ENCODE measurements at places on chromosomes 2 and 18.

DNA sequence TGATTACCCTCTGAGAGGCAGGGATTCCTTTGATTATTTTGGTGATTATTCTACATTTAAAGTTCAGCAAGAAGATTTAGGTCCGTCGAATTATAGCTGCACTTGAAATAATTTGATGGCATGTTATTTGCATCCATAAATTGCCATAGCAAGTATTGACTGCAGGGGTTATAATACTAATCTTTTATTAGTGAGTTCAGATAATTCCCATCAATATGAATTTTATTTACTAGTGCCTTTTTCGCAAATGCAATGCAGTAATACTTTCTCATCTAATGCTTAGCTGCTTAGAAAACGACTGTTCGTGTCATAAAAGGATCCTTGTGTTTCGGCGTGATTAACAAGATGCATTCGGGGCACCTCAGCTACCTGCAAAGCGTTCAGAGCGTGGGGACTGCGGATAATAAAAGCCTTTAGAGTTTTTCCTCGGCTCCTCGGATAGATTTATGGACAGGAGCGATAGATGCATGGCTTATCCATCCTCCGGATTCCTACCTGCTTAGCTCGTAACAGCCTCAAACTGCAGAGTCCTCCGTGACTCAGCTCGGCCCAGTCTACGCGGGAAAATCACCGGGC, 2.5 kb upstream of the GBX2 start:
- DNase-seq: no peak

- no peak for DNase-seq
Observed at GRCh38 chr2:88176352-88176984, 6.3 kb downstream of the THNSL2 start.

- DNase-seq: peak; percentile 34
Observed at GRCh38 chr18:76721207-76721996, 101.0 kb upstream of the ZNF236 start.

DNA sequence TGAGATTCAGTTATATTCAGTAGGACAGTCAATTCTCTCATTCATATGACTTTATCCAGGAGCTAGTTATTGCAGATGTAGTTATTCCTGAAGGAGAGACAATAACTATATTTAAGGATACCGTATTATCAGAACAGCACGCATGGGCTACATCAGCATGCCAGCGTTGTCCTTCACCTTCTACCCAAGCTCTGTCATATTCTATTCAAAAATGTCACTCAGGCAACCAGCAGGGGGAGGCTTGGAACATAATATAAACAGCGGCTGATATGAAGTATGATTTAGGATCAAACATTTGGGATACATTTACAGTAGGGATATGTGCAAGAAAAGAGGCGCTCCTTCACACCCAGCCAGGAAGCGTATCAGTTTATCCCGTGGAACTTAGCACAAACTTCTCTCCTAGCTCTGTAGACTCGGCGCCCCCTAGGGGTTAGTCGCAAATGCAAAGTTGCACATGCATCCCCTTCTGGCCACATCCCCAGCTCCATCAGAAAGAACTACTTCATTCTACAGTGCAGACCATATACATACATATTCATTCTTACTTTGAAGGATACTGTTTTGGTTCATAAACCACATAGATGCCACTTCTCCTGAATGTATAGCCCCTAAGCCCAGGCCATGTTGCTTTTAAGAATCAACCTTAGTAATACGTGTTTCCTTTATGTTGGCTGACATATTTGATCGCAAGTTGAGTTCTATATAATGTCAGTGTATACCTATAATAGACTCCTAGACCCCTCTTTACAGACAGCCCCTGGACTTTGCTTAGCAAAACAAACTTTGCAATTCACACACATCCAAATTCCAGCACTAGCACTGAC, 759.4 kb downstream of the ADCYAP1 start:
- no peak for DNase-seq

DNA sequence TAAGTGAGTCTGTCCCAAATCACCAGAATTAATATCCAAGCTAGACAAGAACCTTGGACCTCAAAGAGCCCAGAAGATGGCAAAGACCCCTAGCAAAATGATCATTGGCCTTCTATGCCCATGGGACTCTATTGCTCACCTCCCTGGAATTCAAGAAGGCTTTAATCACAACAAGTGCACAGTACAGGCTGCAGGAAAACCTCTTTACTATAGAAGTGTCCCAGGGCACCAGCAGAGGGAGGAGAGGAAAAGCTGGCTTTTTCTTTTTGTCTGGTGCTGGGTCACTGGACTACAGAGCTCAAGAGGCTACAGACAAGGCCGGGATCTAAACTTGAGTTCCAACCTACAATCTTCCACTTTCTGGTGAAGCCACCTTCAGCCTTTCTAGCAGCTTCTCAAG, 88.3 kb upstream of the PPP1CB start:
- DNase-seq: no peak

- no peak for DNase-seq
Observed at GRCh38 chr2:235560345-235560744, 66.5 kb downstream of the AGAP1 start.

DNA sequence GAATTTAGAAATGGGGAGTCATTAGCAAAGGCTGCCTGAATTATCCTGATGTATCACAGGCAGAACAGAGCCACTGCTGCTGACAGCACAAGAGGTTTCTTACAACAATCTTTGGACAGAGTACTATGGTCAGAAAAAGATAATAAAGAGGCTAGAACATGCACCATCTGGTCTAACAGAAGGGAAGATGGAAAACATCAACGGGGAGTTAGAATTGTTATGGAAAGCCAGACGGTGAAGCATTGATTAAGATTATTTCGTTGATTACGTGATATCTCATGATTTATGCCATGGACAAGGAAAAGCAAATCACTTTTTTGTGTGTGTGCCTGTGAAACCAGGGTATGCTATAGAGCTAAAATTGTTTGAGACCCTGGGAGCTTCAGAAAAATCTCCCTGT, 409.4 kb upstream of the ETAA1 start:
- no peak for DNase-seq

- DNase-seq: no peak
Observed at GRCh38 chr2:173414823-173415322, 60.2 kb downstream of the CDCA7 start.

- no peak for DNase-seq
Observed at GRCh38 chr18:75088021-75088506, 120.9 kb downstream of the PTGR3 start.

GRCh38 chr2:165408186-165408585, 61.3 kb upstream of the CSRNP3 start:
- no peak for DNase-seq

DNA sequence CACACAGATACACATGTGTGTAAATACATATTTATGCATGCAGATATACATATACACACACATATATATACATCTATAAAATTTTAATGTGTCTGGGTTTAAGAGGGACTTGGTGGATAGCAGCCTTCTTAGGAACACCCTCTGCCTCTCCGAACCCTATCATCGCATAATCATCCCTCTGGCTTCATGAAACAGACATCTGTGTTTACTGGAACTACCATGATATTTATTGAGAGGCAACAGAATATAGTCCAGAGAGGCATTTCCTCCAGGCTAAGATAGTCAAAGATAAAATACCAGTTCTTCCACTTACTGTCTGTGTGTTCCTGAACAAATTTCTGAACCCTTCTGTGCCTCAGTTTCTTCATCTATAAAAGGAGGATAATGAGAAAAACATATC, 239.0 kb upstream of the FANCL start:
- no peak for DNase-seq

- no peak for DNase-seq
Observed at GRCh38 chr2:223789423-223789822, 48.0 kb downstream of the AP1S3 start.

DNA sequence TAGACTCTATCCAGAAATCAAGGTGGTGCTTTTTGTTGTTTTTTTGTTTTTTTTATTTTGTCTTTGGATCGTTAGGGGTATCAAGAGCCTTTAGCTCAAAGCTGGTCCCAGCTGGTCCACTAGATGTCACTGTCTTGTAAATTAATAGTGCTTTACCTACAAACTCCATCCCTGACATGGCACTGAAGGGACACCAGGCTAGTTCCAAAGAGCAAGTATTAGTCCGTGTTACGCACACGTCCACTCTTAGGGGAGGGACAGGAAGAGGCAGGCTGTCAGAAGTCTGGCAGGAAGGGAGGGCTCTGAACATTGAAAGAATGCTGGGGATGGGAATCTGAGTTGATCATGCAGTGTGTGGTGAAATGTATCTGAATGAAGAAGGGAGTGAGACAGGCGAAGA, 85.9 kb upstream of the CCBE1 start:
- no peak for DNase-seq

DNA sequence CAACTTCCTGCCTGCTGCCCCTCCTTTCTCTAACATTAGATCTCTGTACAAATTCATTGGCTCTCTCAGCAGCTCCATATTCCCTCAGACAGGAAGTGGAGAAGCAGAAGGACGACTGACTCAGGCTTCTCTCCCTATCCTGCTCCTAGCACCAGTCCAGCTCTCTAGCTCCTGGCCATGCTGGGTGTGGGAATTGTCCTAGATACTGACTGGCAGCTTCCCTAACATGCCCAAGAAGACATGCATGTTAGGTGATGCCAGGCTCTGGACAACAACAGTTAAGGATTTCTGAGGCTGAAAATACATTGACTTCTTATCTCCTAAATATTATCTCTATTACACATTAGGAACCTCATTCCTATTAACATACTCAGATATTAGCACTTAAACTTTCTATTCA, 292.9 kb downstream of the IKZF2 start:
- no peak for DNase-seq

DNA sequence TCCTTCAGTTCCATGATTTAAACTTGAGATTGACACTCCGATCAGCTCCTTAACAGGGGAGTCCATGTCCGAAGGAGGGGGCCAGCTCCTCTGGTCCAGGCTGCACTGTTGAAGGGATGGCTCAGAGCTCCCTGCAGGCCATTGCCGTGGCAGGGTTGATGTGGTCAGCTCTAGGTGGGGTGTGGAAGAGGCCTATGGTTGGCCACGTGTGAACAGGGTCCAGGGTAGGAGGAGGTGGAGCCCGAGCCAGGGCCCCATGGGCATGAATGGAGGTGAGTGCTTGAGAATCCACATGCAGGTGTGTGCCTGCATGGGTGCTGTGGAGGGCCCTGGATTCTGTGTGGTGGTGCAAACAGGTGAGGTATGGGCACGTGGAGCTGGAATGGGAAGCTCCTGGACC, 1.1 kb downstream of the SPEG start:
- no peak for DNase-seq

- no peak for DNase-seq
Observed at GRCh38 chr2:160253440-160254188, 53.5 kb upstream of the ITGB6 start.

DNA sequence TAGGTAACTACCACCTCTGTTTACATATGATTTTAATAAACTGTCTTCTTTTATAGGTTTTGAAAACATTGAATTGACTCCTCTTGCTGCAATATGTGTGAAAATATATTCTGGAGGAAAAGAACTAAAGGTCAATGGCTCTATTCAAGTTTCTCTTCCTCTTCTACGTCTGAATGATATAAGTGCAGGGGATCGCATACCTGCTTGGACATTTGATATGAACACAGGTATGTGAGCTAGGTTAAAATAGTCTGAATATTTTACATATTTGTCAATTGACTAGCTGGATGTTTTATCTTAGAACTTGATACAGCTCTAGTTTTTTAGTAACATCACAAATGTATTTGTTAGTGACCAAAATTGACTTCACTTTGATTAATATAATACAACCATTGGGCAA, 57.2 kb downstream of the FAM171B start:
- DNase-seq: no peak

GRCh38 chr18:33424266-33424946, 16.1 kb downstream of the CCDC178 start:
- no peak for DNase-seq

DNA sequence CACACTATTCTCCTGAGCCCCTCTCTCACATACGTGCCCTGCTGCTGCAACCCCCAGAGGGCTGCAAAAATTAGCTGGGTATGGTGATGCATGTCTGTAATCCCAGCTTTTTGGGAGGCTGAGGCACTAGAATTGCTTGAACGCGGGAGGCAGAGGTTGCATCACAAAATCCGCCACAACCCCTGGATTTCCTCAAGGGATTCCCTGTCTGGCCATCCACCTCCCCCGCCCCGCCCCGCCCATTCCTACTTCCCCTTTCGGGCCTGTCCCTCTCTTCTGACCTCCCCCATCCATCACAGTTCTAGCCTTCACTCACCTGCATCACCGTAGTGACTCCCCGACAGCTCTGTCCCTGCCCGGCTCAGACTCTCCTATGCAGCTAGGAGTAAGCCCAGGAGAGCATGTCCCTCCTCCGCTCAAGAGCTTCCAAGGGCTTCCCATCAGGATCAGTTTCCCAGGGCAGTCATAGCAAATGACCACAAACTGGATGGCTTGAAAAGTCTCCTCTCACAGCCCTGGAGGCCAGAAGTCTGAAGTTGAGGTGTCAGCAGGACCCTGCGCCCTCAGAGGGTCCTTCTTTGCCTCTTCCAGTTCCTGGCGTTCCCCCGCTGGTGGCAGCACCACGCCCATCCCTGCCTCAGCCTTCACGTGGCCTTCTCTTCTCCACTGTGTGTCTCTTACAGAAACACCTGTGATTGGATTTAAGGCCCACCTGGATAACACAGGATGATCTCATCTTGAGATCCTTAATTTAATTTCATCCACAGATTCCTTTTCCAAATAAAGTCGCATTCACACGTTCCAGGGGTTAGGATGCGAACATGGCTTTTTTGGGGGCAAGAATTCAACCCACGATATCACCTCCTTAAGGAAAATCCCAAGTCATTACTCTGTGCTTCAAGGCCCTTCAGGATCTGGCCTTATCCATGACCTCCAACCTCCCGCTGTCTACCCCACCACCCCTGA, 58.5 kb downstream of the HS1BP3 start:
- DNase-seq: no peak

- DNase-seq: no peak
Observed at GRCh38 chr2:64762301-64762997, 108.7 kb upstream of the SERTAD2 start.

- no peak for DNase-seq
Observed at GRCh38 chr2:67974559-67975430, 88.0 kb downstream of the C1D start.

DNA sequence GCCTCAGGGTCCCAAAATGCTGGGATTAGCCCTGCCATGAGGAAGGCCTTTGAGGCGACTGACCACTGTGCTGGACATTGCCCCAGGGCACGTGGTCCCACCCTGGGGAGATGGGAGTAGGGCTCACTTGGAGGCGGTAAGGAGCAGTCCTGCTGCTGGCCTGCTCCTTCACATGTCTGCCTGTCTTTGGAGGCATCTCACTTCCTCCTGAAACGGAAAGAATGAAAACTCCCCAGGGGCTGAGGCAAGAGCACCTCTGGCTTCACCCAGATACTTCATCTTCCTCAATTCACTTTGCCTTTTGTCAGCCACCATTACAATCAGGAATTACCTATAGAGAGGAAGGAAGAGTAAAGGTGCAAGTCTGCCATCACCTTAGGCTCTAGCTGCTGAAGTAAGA, 59.9 kb upstream of the GATA6 start:
- DNase-seq: no peak

DNA sequence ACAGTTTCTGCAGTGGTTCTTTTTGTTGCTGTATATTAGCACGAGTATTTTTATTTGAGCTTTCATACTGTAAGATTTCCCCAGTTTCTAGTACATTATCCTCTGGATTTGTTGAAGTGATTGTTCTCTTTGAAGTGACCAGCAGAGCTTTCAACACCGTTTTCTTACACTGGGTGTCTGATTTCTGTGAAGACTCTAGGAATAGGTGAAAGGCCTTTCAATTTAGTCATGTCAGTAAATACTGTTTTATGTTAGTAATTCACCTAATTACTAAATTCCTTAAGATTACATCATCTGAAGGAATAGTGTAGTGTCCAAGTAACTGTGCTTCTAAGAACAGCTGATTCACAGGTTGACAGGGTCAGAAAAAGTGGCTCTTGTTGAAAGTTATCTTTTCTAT, 2.3 kb downstream of the PPM1B start:
- DNase-seq: no peak

Data from activated CD4-positive, alpha-beta T cell treated with anti-CD3 and anti-CD28 coated beads, Interleukin-2, amount 50 U/mL, for 1 hour (primary cell).